ENCODE measurements at places on chromosomes 16 and 17.

DNA sequence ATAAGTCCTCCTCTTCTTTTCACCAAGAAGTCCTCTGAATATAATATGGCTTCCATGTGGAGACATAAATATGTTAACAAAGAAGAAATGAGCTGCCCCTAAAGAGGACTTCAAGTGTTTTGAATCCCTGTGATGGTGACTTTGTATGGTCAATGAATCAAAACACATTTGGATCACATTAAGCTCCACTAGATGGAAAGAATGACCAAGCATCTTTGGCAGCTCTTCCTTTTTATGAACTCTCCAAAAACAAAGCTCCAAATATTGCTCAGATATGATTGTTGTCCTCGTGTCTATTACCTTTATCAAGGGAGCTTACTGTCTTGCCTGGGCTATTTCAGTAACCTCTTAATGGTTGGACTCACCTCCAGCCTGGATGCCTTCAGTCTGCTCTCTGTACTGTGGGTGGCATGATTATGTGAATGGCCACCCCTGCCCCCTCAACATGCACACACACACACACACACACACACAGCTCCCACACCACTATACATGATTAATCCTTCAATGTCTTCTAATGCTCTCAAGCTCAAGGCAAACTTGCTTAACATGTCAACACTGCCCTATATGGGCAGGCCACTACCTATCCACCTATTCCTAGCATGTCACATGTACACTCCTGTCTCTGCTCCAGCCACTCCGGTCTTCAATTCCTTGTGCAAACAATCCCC is 346.6 kb upstream of the SALL1 start:
- no peak for DNase-seq

DNA sequence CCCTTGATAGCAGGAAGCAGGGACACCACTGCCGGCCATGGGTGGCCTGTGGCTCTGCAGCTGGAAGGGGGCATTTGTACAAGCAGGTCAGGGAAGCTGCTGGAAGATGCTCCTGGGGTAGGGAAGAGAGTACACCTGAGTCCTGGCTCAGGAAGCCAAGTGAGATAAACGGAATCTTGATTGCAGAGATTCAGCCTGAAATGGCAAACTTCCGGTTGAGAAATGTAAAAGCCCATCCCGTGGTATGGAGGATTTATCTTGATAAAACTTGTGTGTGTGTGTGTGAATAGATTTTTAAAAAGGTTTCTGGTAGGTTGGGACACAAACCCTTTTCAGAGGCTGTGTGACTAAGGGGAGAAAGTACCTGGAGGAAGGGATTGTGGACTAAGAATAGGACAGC is 29.6 kb downstream of the C17orf100 start:
- DNase-seq, result no peak

- DNase-seq, result no peak
Measured at GRCh38 chr17:76102944-76103273, 678 bp downstream of the EXOC7 start.

DNA sequence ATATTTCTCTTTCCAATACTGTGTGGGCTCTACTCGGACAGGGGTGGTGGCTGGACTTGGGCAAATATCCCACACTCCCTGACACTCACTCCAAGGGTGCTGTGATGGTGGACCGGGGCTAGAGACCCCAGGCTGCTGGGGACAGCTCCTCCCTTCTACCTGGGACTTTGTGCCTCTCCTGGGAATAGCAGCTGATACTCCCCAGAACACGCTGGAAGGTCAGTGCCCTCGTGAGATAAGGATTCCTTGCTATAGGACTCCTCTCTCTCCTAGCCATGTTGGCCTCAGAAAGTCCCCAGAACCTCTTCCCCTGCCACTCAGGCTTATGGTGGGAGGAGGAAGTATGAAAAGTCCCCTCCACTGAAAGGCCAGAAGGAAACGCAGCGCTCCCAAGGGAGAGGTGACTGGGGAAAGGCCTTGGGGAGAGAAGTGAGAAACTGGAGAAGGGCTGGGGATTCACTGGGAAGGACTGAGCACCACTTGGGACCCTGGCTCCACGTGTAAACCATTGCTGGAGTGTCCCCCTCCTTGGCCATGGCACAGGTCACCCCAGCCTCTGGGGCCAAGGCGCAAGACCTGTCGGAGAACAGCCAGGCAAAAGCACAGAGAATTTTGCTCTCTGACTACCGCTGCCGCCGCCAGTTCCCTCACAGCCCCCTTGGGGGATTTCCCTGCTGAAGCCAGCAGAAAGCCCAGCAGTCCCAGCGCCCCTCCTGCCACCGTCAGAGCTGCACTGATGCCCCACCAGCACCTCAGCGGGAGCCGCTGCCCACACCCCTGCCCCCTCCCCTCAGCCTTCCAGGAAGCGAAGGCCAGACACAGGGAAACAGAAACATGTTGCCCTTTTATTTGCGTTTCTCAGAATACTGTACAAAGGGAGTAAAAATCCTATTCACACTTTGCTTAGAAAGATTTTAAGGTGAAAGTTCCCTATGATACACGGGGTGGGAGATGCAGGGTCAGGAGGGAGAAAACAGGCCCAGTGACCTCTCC is 2.1 kb upstream of the GSDMB start:
- peak; percentile 26 for DNase-seq

DNA sequence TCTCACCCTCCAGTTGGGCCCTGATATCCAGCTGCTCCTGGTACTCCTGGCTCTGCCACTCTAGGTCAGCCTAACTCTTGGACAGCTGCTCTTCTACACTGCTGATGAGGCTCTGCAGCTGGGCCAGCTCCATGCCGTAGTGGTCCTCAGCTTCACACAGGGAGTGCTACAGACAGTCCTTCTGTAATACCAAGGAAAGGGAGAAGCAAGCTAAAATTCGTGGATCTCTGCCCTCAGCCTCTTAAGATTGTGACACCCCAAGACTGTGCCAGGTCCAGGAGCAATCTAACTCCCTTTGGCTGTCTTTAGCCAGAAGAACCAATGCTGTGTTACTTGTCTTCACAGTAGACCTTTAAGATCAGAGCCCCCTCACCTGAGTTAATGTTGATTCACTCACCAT is 7.7 kb upstream of the KRT38 start:
- DNase-seq, result no peak

DNA sequence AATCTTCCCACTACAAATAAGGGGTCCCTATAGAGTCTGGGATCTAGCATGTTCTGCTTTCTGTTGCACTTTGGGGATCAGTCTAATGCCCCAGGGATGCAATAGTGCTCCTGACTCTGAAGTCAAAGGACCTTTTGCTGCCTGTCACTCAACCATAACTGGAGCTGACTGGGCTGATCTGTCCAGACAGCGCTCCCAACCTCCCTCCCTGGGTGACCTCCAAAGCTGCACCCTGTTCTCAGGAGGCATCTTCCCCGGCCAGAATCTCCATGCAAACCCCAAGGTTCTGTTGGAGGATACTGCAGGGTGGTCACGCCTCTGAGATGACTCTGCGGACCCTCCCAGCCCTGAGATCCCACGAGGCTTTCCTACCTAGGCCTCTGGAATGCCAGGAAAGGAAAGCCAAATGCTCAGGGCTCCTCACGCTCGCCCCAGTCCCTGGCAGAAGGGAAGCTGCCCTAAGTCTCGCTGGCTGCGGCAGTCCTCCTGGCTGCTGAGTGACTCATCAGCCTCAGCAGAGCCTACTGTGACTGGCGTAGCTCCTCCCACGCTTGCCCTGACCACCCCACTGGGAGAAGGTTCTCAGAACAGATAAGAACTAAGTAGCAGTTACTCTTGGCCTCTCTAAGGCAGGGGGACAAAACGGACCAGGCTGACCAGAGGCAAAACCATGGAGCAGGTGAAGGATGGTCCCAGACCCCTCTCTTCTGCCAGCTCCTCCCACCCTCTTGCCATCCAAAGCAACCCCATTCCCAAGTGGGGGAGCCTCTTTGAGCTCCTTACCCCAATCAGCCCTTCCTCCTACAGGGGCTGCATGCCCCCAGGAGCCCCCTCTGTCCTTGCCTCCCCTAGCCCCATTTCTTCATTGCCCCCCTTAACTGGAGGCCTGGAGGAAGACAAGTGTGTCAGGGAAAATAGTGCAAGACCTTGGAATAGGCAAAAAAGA is 124.1 kb upstream of the TNRC6C start:
- peak; percentile 41 for DNase-seq

GRCh38 chr16:58639836-58640235 is 10.2 kb upstream of the CNOT1 start:
- no peak for DNase-seq

GRCh38 chr16:72561-73548 is at the start of gene RHBDF1:
Gene RHBDF1 (minus strand): TSS chr16:72631. CDS start chr16:65015, 7,616 bp downstream.
- no peak for DNase-seq

DNA sequence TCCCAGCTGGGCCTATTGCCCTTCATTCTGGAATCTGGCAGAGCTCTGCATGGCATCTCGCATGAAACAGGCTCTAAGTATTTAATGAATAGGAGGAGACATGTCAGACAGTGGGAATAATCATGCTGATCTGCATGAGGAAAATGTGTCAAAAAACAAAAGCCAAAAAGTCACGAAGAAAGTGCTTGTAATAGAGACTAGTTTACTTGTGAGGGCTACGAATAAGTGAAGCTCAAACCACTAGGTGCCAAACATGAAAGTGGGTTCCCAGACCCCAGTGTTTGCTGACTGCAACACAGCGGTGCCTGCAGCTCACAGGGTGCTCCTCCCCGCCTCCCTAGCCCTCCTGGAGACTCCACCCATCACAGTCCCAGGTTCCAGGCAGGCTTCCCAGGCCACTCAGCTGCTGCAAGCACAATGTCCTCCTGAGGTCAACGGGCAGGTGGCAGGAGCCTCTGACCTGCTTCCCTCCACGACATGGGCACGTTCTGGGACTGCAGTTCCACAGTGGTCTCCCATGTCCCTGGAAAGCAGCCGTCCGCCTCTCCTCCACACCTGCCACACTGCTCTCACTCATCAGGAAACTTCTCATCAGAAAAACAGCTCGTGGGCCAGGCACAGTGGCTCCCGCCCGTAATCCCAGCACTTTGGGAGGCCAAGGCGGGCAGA is 96.5 kb downstream of the ANKRD11 start:
- DNase-seq, result no peak

- DNase-seq, result no peak
Measured at GRCh38 chr16:19474617-19475016, 47.3 kb downstream of the GDE1 start.

- no peak for DNase-seq
Measured at GRCh38 chr17:39167476-39167875, 1.5 kb upstream of the ARL5C start.

DNA sequence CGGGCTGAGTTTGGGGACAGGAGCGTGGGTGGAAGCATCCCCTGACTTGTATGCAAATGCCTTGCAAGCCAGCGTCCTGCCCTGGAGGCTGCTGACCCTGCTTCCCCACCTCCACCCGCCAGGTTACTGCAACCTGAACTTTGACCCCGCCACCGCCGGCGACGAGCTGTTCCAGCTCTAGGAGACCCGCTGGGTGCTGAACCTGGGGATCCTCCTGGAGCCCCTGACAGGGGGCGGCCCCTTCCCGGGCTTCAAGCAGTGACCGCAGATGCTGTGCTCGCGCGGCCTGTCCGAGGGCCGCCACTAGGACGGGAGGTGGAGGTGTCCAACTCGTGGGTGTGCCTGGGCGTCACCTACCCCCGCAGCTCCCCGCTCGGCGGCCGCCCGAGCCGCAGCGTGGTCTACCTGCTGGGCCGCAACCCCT is 10.7 kb upstream of the SLC16A5 start:
- no peak for DNase-seq

- DNase-seq, result no peak
Measured at GRCh38 chr17:43644081-43644480, 17.6 kb downstream of the MEOX1 start.

- no peak for DNase-seq
Measured at GRCh38 chr16:1335996-1336395, 2.6 kb downstream of the BAIAP3 start.

DNA sequence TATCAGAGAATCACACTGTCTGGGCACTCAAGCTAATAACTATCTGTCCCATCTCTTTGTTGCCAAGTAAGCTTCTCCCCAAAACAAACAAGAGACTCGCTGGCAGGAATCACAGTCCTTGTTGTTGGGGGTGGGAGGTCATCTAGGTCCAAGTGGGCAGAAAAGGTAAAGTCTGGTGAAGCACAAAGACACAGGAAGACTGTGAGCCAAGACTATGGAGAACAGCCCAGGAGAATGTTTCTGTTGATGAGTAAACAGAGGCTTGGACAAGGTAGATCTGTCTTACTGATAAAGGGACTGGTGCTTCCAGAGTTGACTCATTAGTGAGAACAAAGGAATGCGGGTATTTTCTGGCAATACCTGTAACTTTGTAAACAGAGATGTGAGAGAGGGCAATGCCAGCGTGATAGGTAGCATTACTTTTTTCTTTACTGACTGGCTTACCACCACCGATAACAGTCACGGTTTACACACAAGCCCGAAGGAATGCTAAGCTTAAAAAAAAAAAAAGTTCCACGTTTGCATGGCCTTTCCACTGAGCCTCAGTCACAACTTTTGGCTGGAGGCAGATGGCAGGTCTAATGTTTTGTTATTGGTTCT is 11.5 kb upstream of the MMD start:
- DNase-seq, result no peak

DNA sequence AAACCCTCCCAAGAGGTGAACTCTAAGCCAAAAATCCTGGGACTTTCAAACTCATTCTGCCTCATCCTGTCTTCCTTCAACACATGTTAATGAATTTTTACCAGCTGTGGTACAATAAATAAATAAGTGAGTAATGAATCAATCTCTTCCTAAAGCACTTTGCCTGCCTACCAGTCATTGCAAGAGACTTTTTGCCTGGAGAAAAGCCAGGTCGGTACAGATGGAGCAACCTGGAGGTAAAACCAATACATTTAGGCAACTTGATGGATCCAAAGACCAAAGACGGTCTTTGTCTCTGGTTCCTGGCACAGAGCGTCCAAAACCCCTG is 324.2 kb downstream of the PMP22 start:
- no peak for DNase-seq

GRCh38 chr16:9098377-9099090 is 7.1 kb downstream of the HAPSTR1 start:
- DNase-seq, result no peak

DNA sequence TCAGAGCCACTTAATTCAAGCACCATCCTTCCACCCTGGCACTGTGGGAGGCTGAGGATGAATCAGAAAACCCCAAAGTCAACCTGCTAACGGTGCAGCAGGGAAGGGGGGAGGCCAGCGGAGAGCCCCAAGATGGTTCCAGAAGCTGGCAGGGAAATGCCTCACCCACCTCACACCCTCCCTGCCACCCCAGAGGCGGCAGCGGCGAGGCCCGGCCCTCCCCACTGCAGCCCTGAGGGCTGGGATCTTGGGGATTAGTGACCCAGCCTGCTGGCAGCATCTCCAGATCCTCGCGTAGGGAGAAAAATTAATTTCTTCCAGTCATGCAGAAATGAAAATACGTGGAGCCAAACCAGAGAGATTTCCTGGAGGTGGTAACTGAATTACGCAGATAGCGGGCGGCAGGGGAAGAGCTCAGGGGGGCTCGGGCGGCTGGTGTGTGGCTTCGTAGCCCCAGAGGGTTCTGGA is 38.2 kb downstream of the CBFA2T3 start:
- no peak for DNase-seq

GRCh38 chr16:83939266-83939855 is 13.7 kb upstream of the OSGIN1 start:
- no peak for DNase-seq
